ENCODE measurements at places on chromosomes 16 and 17. TPM values are rescaled to one million over a fixed set of nuclear protein-coding genes. Genes with fewer than 3 reads are reported as not detected.

The MYO15A gene
- 0.32 TPM for total RNA-seq

DNA sequence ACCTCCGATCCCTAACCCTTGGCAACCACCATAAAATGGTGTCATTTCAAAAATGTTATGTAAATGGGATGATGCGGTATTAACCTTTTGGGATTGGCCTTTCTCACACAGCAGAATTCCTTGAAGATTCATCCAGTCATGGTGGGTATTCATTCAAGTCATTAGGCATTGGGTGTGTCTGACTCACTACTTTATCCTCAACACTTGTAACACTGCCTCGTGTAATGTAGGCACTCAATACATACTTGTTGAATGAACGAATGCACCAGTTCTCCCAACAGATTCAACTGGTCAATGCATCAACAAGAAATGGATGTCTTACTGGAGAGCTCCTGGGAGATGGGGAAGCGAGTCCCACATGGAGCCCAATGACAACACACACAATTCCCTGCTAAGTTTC lies 21.8 kb upstream of the GAN start:
- DNase-seq = peak; percentile 50

DNA sequence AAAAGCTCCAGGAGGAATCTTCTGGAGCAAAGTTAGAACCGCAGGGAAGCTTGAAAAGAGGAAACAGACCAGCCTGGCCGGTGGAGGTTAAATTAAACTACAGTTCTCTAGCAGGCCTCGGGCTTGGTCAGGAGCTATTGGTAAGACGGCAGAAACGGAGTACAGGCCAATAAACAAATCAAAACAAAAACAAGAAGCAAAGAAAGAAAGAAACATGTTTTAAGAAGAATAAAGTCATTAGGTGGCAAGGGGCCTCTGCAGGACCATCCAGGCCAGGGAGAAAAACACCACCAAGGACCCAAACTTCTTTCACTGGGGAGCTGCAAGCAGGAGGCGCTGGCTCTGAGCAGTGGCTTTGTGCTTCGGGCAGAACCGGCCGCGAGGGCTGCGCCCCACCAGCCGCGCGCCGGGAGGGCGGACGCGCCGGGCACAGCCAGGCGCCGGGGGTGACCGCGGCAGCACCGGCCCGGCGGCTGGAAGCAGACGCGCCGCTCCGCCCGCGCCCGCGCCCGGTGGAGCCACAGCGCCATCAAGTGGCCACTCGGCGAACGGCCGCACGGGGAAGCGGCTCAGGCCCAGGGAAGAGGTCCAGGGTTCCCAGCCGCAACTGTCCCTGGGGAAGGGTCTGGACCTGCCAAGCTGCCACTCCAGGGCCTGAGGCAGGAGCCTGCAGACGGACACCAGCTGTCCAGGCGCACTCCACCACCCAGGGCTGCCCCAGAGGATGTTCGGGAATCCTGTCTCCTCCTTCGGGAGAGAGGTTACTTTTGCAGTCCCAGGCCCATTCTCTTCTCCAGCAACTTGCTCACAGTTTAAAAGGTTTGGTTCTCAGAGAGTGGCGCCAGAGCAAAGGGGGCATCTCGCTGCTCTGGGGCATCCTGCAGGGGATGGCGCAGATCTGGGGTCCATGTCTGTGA lies 419.4 kb downstream of the SOX9 start:
- peak; percentile 48 for DNase-seq

DNA sequence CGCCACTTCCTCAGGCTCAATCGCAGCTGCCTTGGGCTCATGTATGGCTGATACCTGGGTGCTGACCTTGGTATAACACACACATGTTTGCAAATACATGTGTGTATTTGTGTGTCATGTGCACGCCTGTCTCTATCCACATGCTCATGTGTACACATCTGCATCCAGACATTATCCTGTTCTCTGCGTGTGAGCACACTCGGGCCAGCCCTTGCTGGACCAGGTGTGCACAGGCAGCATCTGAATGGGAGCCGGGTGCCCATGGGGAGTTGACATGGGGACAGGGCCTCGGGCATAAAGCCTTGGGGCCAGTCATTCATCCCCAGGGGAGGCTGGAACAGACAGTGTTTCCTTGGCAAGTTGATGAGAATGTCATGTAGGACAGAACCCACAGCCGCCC lies 29.1 kb upstream of the CRHR1 start:
- DNase-seq = no peak

DNA sequence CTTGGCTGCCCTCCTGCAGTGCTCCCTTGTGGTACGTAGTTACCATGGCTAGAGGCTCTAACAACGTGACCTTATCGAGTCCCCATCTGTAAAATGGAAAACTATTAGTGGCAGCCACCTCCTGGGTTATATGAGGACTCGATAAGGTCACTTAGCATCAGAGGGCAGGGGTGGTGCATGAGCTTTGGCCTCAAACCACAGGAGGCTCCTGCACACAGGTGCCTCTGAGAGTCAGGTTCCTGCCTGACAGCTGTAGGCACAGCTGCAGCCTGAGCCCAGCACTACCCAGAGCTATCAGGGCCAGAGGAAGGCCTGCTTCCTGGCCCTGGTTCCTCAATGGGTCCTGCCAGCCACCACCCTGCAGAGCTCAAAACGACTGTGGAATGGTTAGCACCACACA lies 57.2 kb upstream of the SEC14L1 start:
- DNase-seq = no peak

DNA sequence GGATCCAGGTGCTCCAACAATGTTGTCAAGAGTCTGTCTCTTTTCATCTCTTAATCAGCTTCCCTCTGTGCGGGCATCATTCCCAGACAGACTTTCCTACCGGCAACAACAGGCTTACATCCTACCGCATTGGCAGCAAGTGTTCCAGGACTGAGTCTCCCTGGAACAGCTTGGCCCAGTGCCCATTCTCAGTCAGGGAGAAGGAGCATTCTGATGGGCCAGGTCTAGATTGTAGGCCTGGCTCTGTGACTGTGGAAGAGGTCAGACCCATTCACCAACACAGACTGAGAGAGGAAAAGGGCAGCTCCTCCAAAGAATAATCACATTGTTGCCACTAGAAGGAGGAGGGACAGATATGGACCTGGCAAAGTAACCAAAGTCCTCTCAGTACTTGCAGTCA lies 68.1 kb upstream of the TMEM132E start:
- DNase-seq = no peak

- DNase-seq = no peak
Observed at GRCh38 chr17:28843816-28844148, 1.2 kb upstream of the FAM222B start.

- peak; percentile 60 for DNase-seq
Observed at GRCh38 chr17:47288531-47289116, 35.0 kb downstream of the ITGB3 start.

The TEKT1 gene
- not detected for total RNA-seq

DNA sequence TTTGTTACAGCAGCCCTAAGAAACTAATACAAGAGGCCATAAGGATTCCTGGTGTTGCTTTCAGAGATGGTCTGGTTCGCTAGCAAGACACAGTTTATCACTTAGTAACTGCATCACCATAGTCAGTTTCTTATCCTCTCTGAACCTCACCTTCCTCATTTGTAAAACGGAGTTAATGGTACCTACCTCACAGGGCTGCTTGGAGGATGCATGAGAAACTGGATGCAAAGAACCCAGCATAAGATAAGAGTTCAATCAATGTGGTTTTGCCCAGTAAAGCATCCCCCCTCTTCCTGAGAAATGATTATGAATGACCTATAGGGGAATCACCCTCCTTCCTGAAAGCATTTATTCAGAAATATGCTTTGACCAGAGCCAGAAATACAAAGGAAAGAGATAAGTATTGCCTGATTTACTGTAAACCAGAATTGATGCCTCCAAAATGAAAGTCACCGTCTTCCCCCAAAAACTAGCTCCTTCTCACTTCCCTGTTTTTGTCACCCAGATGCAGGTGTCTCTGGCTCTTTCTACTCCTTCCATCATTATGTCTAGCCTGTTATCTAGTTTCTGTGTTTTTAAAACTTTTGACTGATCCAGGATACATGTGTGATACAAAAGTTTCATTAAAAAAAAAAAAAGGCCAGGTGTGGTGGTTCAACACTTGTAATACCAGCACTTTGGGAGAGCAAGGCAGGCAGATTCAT lies 2.8 kb upstream of the TEFM start:
- DNase-seq = no peak

DNA sequence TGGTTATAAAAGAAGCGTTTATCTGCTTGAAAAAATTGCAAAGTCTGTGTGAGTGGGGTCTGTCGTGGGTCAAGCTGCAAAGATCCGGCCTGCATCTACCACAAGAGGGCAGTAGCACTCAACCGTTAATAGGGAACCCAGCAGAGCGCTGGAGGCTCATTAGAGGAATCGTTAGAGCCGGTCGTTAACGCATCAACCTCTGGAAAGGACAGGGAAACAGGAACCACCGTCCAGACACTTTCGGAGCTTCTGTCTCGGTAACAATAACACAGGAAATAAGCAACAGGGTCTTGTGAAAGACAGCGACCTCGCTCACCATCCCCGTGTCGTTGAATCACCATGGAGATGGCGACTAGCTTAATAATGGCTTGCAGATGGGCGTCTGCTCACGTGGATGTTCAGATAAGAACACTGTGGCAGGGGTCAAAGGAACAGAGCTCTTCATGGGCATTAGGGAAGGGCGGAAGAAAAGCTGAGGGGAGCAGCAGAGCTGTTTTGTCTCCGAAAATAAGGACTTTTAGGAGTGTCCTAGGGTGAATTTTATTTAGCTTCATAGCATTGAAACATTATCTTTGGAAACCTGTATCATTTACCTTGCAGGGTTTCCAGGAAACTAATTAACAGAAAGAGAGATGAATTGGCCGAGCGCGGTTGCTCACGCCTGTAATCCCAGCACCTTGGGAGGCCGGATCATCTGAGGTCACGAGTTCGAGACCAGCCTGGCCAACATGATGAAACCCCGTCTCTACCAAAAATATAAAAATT lies 11.9 kb upstream of the NSRP1 start:
- peak; percentile 52 for DNase-seq

DNA sequence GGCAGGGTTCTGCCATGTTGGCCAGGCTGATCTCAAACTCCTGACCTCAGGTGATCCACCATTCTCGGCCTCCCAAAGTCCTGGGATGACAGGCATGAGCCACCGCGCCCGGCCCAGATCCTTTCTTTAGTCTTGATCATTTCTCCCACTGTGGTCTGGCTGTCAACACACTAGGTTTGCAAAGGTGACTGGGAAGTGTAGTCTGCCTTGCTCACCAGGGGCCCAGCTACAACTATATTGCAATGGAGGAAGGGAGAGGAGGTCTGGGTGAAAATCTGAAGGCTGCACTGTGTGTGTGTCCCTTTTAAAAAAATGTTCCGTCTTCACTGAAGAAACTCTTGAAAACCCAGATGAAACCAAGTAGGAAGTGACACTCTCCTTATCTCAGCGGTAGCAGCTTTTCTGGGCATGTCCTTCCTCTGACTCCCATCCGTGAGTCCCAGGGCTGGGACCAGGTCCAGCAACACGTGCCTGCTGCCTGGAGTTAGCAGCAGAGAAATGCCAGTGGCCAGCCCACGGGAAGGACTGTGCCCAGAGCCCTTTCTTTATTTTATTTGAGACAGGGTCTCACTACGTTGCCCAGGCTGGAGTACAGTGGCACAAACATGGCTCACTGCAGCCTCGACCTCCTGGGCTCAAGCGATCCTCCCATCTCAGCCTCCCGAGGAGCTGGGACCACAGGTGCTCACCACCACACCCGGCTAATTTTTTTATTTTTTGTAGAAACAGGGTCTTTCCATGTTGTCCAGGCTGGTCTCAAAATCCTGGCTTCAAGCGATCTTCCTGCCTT lies 17.8 kb upstream of the KIF19 start:
- peak; percentile 15 for DNase-seq

The HSF5 gene
- total RNA-seq = not detected

The SDR42E2 gene
- total RNA-seq = not detected

GRCh38 chr17:57782647-57783337 lies 37.7 kb upstream of the CCDC182 start:
- DNase-seq = no peak

- DNase-seq = no peak
Observed at GRCh38 chr16:1026057-1026783, 44.6 kb downstream of the SOX8 start.

The B4GALNT2 gene
- 0.07 TPM for total RNA-seq

DNA sequence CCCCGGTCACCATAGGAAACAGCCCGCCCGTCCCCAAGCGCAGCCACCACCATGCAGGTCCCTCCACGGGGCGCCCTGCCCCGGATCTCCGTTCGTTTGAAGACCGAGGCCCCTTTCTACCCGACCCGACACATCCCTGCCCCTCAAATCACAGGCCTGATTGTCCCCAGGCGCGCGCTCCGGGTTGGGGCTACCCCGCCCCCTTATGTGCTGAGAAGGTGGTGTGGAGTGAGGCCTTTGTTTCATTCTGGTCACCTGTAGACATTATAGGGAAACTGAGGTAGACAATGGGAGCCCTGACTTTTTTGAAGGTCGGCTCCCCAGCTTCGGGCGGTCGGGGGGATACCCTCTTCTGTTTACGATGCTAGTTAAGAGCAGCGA lies 763 bp upstream of the ACTG1 start:
- DNase-seq = no peak

DNA sequence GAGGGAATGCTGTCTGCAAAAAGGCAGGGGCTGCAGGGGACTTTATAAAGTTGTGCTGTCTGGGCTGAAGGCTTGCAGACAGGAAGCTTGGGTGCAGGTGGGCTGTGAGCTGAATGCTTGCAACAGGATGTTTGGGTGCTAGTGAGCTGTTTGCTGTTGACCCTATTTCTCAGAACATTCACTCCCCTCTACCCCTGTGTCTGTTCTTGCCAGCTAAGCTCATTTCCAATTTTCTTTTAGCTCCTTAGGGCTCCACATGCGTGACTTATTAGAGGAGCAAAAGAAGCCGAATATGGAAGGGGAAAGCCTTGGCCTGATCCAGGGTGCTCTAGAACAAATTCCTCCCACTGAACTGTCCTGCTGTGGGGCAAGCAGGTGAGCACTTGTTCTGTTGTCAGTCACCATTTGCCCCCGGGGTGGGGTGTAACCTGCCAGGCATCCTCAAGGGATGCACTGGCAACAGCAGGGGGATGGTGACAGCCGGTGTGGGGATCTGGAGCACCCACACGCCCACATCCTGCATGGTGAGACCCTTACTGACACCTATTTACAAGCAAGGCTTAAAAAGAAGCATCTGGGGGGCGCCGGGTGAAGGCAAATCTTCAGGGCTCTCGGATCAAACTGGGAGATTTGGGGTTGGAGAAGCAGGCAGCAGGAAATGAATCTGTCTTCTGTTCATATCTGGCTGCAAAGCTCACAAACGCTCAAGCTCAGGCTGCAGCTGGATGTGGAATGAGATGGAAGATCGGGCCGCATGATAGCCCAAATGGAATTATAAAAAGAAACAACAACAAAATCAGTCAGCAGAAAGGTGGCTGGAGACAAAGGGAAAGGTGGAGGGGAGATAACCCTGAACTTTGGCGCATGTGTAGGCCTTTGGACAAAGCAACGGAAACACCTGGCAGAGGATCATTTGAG lies 21.1 kb upstream of the NUP93 start:
- no peak for DNase-seq

Data from astrocyte (in vitro differentiated cells and primary cell).